CD4-positive, CD25-positive, alpha-beta regulatory T cell (primary cell): ENCODE measurements at places on chromosomes 3 and 15. TPM values are rescaled to one million over a fixed set of nuclear protein-coding genes. Genes with fewer than 3 reads are reported as not detected.

- DNase-seq, result no peak
- no peak overlapping the region for H3K4me3 ChIP-seq
- H3K27ac ChIP-seq, result no peak overlapping the region
- H3K4me1 ChIP-seq, result no peaks in the 10 kb centered on the region
These were observed 68.6 kb downstream of the DCLK3 start for GRCh38 chr3:36695769-36696137.

- H3K4me3 ChIP-seq, result no peak overlapping the region
- no peak for DNase-seq
- no peaks in the 10 kb centered on the region for H3K27me3 ChIP-seq
- H3K4me1 ChIP-seq, result no peaks in the 10 kb centered on the region
These were observed 150.3 kb downstream of the SAMMSON start for GRCh38 chr3:70149714-70150400.

DNA sequence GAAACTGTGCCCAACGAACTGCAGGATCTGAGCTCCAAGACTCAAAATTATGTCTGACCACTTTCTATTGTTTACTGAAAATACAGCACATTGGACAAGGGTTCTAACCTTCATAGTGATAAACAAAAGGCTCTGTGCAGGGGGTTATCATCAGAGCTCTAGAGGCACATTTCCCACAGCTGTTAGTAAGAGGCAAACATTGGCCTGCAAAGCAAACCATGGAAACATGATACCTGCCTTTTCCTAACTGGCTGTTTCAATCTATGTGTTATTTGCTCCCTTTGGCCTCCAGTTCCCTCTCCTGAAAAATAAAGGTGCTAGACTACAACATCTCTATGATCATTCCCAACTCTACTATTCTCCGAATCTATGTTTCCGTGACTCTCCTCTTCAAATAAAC, 159.7 kb upstream of the ARHGEF26 start:
- no peak for DNase-seq
- H3K36me3 ChIP-seq, result no peaks in the 10 kb centered on the region
- H3K4me1 ChIP-seq, result no peaks in the 10 kb centered on the region
- H3K27ac ChIP-seq, result no peak overlapping the region
- no peak overlapping the region for H3K4me3 ChIP-seq
- no peaks in the 10 kb centered on the region for H3K27me3 ChIP-seq

- H3K4me1 ChIP-seq, result no peaks in the 10 kb centered on the region
- no peaks in the 10 kb centered on the region for H3K36me3 ChIP-seq
- H3K27ac ChIP-seq, result no peak overlapping the region
- H3K27me3 ChIP-seq, result peaks cover 5% of the 10 kb centered on the region
These were observed 18.2 kb upstream of the B4GALT4 start for GRCh38 chr3:119258915-119259314.

DNA sequence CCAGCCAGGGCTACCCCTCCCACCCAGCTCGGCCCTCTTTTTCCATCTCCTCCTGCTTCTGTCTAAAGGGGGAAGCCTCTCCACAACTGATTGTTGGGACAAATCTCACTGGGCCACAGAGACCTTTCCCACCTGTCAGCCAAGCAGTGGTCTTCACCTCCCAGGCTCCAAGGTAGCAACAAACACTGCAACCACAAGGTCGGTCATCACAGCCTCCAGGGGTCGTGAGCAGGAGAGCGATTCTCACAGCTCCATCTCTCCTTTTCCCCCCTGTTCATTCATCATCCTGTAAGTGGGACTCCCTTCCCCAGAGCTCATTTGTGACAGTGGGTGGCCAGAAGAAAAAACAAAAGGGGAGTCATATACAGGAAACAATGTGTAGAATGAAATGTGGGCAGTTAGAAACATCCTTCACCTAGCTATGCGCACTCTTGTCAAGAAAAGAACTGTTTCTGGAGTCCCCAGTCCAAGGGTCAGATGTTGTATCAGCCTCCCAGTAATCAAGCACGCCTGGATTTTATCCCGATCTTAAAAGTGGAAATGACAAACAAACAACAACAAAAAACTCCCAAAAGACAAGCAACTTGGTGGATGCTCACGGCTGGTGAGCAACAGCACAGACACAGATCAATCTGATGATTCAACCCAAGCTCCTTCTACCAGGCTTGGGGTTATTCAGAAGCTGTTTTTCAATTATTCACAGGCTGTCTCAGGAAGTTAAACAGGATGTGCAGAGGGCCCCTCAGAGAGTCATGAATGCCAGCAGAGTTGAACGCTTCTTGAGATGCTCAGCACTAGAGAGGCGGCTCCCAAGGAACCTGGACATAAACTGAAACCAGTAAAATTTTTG, 22.4 kb downstream of the LYZL4 start:
- peak overlapping the region; percentile 52 for H3K4me3 ChIP-seq
- H3K4me1 ChIP-seq, result peaks cover 21% of the 10 kb centered on the region
- H3K27ac ChIP-seq, result peak overlapping the region; percentile 72
- no peaks in the 10 kb centered on the region for H3K36me3 ChIP-seq
- no peaks in the 10 kb centered on the region for H3K27me3 ChIP-seq
- no peak for DNase-seq

GRCh38 chr15:41218851-41219250, 11.7 kb downstream of the EXD1 start:
- no peaks in the 10 kb centered on the region for H3K4me1 ChIP-seq
- no peak overlapping the region for H3K4me3 ChIP-seq
- H3K27me3 ChIP-seq, result peaks cover 10% of the 10 kb centered on the region
- H3K27ac ChIP-seq, result no peak overlapping the region
- H3K36me3 ChIP-seq, result no peaks in the 10 kb centered on the region
- no peak for DNase-seq

Gene ARRDC4
- 0.37 TPM for total RNA-seq

Gene GXYLT2
- total RNA-seq, result 0.25 TPM

Gene XIRP1
- total RNA-seq, result not detected
